Neuronal stem cell (in vitro differentiated cells): ENCODE measurements at places on chromosomes 11 and 22.

DNA sequence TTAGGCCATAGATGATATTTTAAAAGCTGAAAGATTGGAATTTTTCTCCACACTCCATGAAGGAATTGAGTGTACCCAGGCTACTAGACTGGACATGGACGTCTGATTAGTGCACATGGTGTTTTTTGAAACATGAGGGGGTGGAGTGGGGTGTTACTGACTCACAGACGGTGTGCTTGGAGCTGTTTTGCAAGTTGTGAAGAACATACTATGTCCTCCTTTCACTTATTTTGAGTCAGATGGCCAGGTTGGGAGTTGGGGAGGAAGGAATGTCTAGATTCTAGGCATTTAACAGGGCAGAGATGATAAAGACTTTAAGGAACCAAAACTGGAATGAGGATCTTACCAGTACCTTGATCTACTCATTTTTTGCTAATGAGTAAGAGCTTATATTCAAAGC is 158.1 kb upstream of the MTNR1B start:
- no peak for DNase-seq

GRCh38 chr11:65870706-65871681 is 1.6 kb downstream of the EFEMP2 start:
- no peak for DNase-seq

DNA sequence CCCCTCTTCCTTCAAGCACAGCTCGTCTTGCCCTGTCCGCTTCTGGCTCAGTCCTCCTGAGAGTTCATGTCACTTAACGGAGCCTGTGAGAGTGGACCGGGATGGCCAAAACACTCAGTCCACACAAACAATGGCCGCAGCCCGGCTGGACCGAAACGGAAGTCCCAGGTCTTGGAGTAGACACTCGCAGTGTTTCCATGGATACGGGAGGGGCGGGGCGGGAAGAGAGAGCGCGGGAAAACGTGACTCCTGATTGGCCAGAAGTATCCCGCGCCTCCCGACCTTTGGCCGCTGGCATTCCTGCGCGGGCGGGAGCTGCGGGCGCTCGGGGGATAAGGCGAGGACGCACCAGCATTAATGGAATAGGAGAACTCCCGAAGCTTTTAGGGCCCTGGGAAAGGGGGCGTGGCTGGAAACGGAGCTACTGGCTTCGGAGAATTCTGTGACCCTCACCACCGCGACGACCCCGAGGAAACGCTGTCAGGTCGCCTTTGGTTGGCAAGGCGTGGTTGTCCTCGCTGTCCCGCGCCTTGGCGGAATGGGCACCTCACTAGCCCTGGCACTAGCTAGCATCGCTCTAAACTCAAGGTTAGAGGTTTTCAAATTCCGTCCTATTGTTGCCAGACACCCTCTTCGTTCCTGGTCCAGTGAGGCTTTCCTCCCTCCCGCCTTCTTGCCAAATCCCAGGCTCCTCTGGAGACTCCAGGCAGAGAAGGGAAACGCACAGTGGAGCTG is at the start of the genes NLRP14 and ZNF214:
Gene NLRP14, plus strand, starts transcription at position 297 of the 735 bp plus-strand sequence. CDS start 18,108 bp downstream, outside the sequence.
Gene ZNF214, minus strand, starts transcription at position 164 of the 735 bp plus-strand sequence. CDS start 17,511 bp downstream, outside the sequence.
- DNase-seq, result peak; percentile 95

- DNase-seq, result no peak
Measured at GRCh38 chr11:11432621-11433319, 79.7 kb upstream of the CSNK2A3 start.

DNA sequence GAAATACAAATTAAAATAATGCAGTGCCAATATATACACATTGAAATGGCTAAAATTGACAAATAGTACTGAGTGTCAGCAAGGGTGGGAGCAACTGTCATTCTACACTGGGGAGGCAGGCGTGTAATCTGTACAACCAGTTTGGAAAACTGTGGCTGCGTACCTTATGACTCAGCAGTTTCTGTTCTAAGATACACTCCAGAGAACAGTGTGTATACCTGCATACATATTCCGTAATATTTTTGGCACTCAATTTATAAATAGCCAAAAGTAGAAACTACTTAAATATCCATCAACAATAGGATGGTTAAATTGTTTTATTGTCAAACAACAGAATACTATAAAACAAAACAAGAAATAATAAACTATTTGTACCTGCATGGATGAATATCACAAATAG is 57.6 kb downstream of the RNF169 start:
- no peak for DNase-seq

- DNase-seq, result no peak
Measured at GRCh38 chr11:15793043-15793996, 563.0 kb downstream of the SOX6 start.

- DNase-seq, result no peak
Measured at GRCh38 chr22:19722178-19722981, 959 bp upstream of the GP1BB start.

DNA sequence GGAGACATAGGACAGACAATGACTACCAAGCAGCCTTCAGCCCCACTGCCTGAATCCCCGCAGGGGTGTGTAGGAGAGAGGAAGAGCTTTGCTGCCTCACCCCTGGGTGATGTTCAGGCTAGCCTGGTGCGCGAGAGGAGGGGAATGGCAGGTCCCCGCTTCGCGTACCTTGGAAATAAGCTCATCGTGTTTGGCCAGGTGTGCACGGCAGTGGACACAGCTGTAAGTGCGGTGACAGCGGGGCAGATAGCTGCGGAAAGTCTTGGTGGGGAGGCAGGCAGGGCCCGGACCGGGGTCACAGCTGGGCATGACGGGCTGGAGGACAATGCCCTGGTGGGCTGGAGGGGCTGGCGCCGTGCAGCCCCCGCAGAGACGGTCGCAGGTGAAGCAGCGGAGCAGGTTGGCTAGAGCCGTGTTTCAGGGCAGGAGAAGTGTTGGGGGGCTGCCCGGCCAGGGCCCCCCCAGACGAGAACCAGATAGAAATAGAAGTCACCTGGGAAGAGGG is 2.9 kb downstream of the YPEL4 start:
- DNase-seq, result no peak

DNA sequence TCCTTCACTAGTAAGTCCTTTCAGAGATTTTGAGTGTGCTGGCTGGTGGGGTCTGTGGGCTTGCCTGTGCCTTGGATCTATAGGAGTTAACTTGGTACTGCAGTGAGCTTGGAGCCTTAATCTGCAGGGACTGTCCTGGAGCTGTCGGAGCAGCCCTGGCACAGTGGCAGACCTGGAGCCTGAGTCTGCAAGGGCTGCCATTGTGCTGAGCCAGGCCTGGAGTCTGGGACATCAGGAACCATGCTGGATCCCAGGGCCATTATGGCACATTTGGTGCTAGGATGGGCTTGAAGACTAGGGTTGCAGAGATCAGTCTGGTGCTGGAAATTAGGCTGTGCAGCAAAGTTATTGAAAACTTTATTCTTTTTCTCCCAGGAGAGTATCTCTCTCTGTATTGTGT is 665.4 kb downstream of the METTL15 start:
- DNase-seq, result no peak

GRCh38 chr11:126366064-126366822 is 10.8 kb downstream of the ST3GAL4 start:
- no peak for DNase-seq

GRCh38 chr22:24431309-24432034 is 4.1 kb downstream of the ADORA2A start:
- no peak for DNase-seq

- no peak for DNase-seq
Measured at GRCh38 chr22:43995057-43995685, 28.9 kb upstream of the PARVB start.

DNA sequence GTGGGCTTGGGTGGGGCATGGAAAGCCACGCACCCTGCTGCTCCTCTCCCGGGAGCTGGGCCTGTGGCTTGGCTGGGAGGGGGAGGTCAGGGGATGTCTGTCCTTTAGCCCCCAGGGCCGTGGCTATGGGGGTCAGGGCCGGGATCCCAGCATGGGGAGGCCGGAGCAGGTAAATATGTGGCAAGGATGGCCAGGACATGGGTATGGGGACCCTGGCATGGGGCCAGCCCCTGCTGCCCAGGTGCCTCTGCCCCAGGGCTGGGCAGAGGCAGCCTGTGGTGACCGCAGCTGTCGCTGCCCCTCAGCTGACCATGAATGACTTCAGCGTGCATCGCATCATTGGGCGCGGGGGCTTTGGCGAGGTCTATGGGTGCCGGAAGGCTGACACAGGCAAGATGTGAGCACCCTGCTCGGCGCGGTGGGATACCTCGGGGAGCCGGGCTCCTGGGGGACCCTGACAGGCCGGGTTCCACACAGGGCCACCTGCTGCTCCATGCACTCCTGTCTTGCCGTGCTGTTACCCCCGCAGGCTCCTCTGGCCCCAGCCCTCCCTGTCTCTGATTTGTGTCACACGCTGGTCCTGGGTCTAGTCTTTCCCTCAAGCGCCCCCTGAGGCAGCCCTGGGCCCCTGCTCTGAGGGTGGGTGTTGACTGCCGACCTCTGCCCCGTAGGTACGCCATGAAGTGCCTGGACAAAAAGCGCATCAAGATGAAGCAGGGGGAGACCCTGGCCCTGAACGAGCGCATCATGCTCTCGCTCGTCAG is 8.1 kb upstream of the ANKRD13D start:
- DNase-seq, result no peak

DNA sequence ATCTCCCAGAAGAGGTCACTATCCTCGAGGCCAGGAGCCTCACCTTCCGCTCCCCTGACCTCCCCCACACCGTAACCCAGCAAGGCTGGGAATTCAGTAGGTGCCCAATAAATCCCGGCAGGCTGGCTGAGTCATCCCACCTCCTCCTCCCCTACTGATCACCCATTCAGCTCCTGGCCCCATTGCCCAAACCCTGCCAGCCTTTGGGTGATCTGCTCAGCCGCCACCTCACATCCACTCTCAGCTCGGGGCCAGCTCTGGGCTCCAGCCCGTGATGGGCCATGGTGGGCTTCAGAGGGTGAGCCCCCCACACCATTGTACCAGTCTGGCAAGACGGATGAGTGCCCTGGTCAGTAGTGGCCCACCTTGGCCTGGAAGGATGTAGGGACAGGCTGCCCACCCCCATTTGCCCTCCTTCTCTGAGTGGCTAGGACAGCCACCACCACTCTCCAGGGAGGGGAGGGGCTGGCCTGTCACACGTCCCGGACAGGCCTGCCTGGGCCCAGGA is 8.2 kb downstream of the TRPM5 start:
- no peak for DNase-seq

DNA sequence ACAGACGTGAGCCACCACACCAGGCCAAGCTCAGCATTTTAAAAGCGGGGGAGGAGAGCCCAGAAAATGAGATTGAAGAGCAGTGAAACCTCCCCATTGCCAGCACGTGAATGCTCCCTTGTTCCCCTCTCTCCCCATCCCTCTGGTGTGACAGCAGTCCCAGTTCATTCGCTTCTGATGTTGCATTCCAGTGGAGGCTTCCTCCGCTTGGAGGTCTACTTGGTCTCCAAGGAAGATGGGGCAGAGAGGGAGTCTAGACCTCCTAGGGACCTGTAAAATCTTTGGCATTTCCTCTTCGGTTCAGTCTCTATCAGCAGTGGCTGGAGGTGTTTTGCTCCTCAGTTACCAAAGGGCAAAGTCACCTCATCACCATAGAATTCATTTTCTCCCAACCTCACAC is 30.2 kb upstream of the EP300 start:
- no peak for DNase-seq

- DNase-seq, result no peak
Measured at GRCh38 chr11:931385-931784, 5.7 kb downstream of the AP2A2 start.

GRCh38 chr22:17647452-17647851 is 8.9 kb downstream of the BCL2L13 start:
- no peak for DNase-seq

- DNase-seq, result no peak
Measured at GRCh38 chr11:10457901-10458300, 2.8 kb downstream of the AMPD3 start.

DNA sequence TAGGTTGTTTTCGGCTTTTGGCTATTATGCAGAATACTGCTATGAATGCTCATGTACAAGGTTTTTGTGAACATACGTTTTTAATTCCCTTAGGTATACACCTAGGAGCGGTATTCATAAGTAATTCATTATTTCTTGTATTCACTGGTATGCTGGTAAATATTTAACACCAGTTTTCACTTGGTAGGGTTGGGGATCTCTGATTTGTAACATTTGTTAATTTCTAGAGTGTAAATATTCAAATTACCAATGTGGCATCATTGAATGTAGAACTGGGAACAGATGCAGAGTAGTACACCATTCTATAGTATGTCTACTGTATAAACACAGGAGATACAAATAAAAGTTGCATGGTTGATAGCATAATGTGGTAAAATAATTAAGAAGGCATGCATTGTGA is 16.3 kb downstream of the GVQW3 start:
- DNase-seq, result no peak

DNA sequence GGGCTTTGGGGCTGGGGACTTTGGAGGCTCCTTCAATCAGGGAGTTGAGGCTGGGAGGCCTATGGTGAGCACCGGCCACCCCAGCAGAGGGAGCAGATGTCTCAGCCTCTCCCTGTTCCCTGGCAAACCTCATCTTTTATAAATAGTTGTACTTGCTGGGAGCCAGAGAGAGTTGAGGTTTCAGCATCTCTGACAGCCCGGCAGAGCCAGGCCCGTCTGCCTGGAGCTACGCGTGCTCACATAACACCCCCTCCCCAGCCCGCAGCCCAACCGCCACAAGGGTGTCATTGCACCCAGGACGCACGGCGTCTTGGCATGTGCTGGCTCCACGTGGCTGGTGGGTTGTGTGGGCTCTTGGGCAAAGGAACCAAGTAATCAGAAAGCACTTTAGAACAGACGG is 127.1 kb downstream of the CHST1 start:
- no peak for DNase-seq

DNA sequence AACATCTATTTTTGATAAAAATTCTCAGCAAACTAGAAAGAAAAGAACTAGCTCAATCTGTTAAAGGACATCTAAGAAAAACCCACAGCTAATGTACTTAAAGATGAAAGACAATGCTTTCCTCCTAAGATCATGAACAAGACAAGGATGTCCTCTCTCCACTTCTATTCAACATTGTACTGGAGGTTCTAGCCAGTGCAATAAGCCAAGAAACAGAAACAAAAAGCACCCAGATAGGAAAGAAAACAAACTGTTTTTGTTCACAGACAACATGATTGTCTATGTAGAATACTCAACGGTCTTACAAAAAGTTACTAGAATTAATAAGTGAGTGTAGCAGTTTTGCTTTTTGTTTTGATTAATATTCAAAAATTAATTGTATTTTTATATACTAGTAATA is 7.8 kb downstream of the CD3D start:
- DNase-seq, result no peak

DNA sequence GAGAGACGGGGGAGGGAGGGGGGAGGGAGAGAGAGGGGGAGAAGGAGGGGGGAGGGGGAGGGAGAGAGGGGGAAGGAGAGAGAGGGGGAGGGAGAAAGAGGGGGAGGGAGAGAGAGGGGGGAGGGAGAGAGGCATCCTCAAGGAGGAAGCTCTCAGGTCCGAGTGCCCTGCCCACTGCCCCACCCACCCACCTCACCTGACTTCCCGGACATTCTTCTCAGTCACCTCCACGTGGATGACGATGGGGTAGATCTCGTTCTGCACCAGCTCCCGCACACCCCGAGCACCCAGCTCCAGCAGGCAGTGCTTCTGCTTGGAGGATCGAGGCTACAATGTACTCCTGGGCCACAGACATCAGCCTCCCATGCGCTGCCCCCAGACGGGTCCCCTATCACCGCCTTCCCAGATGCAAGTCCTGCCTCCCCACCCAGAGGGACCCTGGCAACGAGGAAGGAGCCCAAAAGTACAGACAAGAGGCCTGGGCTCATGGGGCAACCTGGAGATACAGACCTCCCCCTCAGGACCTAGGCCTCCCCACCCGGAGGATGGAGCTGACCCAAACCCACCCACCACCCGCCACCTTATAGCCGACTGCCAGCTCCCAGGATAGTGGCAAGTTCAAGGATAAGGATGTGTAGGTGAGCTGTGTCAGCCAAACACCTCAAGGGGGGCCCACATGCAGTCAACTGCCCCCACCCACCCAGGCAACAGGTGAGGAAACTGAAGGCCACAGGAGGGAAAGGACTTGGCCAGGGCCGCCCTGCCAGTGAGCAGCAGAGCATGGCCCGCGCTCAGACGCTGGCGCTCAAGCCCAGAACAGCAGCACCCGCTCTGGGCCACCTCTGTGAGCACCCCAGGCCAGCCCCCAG is 5.6 kb upstream of the MFNG start:
- no peak for DNase-seq
